ENCODE measurements at places on chromosomes 11 and 22. TPM values are rescaled to one million over a fixed set of nuclear protein-coding genes. Genes with fewer than 3 reads are reported as not detected.

- DNase-seq: no peak
These were observed 47.3 kb upstream of the CCDC34 start for GRCh38 chr11:27410272-27410671.

OR2AT4 gene
- total RNA-seq: not detected

DNA sequence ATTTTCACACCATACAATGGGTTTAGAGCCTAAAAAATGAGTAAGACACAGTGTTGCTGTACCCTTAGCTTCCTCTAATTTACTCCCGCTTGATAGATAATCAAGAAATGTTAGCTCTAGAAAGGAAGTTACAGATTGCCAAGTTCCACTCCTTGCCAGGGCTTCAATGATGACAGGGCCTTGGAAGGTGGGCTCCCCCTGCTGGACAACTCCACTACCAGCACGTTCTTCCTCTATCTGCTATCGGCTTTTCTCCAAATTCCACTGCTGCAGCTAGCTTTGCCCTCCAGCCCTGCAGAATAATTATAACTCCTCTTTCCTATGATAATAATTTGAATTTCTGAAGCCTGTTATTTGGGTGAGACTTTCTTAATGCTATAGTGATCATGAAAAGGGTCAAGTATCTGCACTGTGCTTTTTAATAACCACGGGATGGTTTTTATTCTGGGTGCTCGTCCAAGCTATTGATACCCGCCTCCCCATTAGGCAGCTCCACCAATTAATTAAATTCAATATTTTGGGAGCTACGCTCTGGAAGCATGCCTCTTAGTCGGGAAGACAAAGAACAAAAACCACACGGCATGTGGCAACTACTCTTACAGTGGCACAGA is 9.0 kb downstream of the SYN3 start:
- peak; percentile 66 for DNase-seq

IGF2 gene
- 15.1 TPM for total RNA-seq

GRCh38 chr22:46240073-46240472 is 10.0 kb downstream of the CDPF1 start:
- DNase-seq: no peak

LRP5 gene
- total RNA-seq: 10.0 TPM

DNA sequence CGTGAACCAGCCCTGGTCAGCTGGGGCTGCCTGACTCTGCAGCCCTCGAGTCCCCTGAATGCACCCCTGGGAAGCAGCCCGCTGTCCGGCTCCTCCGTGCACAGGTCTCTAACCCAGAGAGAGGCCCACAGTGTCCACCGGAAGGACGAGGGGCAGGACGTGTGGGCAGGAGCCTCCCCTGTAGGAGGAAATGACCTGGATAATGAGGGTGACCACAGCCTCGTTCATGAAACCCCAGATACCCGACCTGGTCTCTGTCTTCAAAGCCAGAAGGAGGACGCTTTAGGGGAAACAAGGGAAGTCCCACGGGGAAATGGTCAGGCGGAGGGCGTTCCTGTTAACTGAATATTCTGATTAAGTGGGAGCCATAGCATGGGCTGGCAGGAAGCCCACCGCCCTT is 23.3 kb downstream of the LIF start:
- DNase-seq: no peak

- DNase-seq: no peak
These were observed 11.0 kb downstream of the TNKS1BP1 start for GRCh38 chr11:57313788-57314135.

OR5AS1 gene
- total RNA-seq: not detected

OR5P2 gene
- not detected for total RNA-seq

- no peak for DNase-seq
These were observed 197.8 kb upstream of the MTNR1B start for GRCh38 chr11:92771701-92772100.

- no peak for DNase-seq
These were observed 3.4 kb downstream of the P2RY2 start for GRCh38 chr11:73221451-73221850.

API5 gene
- total RNA-seq: 109 TPM

SLC29A2 gene
- 12.5 TPM for total RNA-seq

DNA sequence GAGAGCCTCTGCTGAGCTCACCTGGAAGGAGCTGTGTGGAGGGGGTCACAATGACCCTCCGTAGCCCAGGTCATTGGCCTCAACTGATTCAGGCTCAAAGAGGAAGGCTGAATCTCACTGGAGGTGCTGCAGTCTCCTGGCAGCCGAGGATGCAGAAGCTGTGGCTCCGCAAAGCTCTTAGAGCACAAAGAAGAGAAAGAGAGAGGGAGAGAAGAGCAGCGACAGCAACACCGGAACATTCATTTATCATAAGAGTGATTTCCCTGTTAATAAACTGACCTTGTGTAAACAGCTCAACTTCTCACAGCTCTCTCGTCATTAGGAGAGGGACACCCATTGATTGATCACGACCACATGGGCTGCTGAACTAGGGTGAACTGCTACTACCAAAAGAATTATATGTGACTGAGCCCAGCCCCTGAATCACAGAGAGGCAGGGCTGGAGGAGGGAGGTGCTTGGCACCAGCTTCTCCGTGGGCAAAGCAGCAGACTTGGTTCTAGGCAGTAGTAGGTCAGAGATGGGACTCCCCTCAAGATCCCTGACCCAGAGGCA is 281.7 kb downstream of the NXPE2 start:
- no peak for DNase-seq

CAPRIN1 gene
- total RNA-seq: 155 TPM

- no peak for DNase-seq
These were observed 29.1 kb upstream of the BIRC3 start for GRCh38 chr11:102287964-102288724.

DNA sequence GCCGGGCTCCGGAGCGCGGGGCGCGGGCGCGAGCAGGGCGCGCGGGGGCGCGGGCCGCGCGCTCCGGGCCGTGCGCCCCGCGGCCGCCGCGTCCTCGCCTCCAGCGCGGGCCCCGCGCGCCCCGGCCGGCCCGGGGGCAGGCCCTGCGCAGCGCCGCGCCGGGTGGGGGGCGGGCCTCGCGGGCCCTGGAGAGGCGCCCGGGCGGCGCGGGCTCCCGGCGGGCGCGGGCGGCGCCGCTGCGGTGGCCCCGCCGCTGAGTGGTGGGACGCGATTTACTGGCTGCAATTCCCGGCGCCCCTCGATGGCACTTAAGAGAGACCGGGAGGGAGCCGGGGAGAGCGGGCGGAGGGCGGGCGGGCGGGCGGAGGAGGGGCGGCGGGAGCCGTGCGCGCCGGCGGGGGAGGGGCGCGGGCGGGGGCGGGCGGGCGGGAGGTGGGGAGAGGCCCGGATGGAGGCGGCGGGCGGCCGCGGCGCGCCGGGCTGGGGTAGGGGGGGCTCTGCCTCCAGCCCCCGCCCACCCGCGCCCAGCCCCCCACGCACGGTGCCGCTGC is 73.2 kb upstream of the TCF20 start:
- DNase-seq: no peak

DNA sequence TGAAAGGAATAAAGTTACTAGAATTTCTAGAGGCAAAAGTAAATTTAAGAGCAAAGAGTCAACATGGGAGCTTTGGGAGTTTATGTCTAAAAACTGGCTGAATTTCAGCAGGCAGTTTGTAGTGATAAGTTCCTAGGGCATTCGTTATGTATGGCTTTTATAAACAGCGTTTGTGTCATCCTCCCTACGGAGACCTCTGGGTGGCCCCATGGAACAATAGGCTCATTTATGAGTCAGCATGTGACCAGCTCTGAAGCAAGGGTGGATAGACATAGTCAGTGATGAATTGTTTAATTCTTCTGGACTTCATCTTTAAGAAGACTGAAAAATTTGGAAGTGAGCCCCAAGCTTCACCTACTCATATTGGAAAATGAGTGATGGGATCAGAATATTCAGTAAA is 37.1 kb downstream of the SVIP start:
- DNase-seq: peak; percentile 61

SGSM1 gene
- total RNA-seq: 41.6 TPM

TOLLIP gene
- 203 TPM for total RNA-seq

- no peak for DNase-seq
These were observed 15.9 kb downstream of the RFPL1 start for GRCh38 chr22:29454276-29454675.

DNA sequence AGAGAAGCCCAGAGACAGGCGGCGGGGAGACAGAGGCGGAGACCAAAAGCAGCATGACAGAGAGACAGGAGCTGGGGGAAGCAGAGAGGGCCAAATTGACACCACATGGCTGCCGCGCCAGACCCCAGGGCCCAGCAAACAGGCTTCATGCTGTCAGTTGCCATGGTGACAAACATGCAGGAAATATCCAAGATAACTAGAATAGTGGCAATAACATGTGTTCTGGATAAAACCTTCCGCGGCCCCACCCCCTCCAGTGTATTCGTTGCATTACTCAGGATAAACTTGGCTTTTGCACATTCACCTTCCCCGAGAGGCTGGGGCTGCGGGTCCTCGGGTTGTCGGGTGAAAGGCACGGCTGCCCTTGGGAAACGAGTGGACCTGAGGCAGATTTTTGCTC is 49.9 kb upstream of the CDON start:
- no peak for DNase-seq

DNA sequence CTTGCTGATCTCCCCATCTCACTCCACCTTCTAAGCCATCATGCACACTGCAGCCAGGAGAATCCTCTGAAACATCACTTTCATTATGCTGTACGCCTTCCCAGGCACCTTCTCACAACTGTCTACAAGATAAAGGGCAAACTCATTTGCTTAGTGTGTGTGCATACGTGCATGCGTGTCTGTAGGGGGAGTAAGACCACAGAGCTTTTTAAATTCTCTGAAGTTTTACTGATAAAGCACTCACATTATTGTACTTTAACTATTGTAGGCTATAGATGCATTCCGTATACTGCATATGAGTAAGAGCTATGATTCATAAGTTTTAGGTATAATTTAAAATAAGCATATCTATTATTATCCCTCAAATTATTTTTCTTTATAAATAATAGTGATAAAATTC is 15.3 kb upstream of the ANKK1 start:
- no peak for DNase-seq

- DNase-seq: no peak
These were observed 25.0 kb upstream of the CREB3L1 start for GRCh38 chr11:46252373-46252914.

OR56A1 gene
- 0.17 TPM for total RNA-seq

All from dorsolateral prefrontal cortex (tissue), 122 donors.